ENCODE measurements at places on chromosomes 2 and 18.

- DNase-seq: no peak
These were observed 25.5 kb upstream of the CIB4 start for GRCh38 chr2:26666671-26667070.

GRCh38 chr2:105439141-105439540 is 40.3 kb upstream of the FHL2 start:
- no peak for DNase-seq

- no peak for DNase-seq
These were observed 25.3 kb downstream of the PREPL start for GRCh38 chr2:44335806-44336538.

GRCh38 chr2:225274751-225275150 is 124.8 kb upstream of the NYAP2 start:
- DNase-seq: no peak

GRCh38 chr2:53544871-53545558 is 222.6 kb upstream of the CHAC2 start:
- DNase-seq: no peak

- peak; percentile 7 for DNase-seq
These were observed 484 bp downstream of the AFF3 start for GRCh38 chr2:100141906-100142305.

DNA sequence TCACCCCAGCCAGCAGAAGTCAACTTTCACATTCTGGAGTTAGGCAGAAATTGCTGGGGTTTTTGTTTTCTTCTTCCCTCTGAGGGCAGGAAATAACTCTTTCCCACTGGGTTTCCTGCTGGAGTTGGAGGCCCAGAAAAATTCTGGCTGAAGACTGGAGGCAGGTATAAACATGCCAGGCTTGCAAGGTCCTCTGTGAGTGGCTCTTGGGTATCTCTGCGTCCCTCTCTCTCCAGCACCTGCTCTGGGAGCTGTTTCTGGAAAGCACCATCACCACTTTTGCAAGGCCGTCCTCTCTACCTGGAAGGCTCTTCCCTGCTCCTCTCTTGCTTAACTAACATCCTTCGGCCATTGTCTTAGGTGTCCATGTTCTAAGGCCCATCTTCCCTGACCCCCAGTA is 91.0 kb downstream of the MCFD2 start:
- no peak for DNase-seq

DNA sequence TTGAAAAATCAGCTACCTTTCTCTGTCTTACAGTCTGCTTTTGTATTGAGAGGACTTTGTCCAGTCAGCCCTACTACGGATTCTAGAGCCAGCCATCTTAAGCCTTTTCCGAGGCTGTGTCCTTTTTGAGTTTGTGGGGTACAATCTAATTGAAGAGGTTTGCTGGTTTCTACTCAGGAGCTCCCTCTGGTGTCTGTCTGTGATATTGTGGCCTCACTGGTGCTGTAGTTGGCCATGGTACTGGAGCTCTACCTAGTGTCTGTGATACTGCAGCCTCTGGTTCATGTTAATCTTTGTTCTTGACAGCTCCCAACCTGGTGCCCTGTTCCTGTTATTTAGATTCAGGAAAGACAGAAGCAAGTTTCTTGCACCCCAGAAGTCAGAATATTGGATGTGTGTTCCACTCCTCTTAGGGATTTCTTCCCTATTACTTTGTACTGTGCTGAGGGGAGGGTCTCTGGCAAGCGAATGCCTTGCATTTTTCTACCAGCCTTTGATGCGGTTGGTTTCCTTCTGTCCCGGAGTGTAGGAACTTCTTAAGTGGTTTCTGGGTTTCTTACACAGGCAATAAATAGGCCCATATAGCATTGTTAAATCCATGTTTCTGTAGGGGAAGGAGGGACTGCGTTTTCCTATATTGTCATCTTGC is 78.5 kb downstream of the ACSL3 start:
- DNase-seq: peak; percentile 81

DNA sequence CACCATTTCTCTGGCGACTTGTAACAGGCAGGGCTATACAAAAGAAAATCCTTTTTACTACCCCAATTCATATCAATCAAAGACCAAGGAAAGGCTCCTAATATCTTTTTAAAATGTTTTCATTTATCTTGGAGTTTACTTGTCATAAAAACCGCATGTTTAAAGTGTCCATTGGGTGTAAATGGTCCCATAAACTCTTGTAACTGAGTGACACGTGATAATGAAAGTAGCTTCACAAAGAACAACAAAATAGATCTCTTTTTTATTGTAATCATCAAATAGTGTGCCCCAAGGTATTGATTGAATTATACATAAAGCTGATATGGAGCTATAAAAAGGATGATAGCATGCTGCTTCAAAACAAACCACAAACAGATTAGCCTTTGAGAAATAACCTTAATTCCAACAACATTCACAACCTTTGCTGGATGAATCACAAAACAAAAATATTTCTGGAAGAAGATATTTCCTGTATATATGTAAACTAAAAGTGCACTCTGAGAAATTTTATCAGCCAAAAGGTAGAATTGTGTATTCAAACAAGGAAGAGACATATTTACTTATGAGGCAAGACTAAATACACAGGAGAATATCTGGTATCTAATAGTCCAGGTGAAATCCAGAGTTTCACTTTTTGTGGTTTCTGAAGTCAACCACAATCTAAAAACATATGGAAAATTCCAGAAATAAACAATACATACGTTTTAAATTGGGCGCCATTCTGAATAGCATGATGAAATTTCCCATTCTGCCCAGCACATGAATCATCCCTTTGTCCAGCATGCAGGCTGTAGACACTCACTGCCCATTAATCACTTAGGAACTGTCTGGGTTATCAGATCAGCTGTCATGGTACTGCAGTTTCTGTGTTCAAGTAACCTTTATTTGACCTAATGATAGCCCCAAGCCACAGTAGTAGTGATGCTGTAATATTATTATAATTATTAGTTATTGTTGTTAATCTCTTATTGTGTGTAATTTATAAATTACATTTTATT is 237.5 kb downstream of the PIK3C3 start:
- DNase-seq: no peak

DNA sequence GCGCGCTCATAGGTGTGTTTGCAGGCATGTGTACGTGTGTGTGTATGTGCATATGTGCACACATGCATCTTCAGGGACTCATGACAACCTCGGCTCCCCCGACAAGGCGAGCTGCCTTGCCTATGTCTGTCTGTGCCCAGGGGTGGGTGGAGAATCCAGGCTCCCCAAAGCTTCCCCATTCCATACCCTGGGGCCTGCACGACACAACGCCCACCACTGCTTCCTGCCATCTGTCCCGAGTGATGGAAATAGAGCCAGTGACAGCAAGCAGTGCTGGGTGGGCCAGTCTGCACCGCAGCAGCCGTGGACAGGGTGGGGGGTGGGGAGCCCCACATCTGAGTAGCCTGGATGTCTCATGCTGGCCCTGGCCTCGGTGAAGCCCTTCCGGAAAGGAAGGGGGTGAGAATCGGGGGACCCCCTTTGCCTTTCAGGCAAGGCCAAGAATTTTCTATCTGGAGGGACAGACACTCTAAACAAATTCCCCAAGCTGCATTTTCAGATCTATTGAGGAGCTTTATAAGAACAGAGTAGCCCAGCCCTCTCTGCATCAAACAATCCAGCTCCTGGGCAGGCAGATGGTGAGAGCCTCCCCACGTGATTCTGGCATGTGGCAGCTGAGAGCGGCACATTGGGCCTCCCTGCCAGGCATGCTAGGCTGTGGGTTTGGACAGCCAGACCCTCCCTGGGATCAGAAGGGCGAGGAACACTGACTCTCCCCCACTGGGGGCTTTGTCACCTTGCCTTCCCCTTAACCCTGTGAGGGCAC is 4.9 kb downstream of the KCNIP3 start:
- no peak for DNase-seq

DNA sequence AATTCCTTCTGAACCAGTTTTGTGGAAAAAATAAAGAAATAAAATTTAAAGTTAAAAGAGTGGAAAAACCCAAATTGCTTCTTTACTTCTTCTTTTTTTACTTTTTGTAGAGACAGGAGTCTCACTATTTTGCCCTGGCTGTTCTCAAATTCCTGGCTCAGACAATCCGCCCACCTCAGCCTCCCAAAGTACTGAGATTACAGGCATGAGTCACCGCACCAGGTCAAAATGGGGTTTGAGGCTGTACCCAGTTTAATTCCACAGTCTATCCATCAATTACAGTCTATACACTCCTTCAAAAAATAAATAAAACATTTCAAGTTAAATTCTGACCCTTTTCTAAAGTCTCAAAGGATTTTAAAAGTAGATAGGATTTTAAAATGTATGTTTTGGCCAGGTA is 120.3 kb downstream of the FAM161A start:
- DNase-seq: no peak

GRCh38 chr2:98175811-98176210 is 88.8 kb downstream of the VWA3B start:
- DNase-seq: no peak

DNA sequence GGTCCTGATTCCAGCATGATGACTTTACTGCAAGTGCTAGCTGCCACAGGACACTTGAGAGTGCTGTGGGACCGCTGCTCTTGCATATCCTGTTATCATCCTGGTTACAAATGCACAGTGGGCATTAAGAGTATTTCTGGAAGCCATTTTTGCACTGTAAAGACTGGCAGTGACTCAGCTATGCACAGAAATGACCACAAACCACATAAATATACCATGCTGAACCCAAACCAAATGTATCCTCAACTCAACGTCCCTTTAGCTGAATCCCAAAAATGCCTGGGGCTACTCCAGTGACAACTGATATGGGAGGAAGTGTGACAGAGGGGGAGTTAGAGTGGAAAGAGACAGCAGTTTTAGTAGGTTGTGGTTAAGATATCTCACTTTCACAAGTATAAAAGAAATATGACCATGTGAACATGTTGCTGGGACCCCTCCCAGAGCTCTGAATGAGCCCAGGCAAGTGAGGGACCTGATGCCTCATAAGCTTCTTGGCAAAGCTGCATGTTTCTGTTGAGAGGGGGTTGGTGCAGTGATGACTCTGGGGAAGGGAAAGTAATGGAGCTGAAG is 37.3 kb downstream of the RHBDD1 start:
- peak; percentile 39 for DNase-seq

- no peak for DNase-seq
These were observed 20.0 kb downstream of the SRBD1 start for GRCh38 chr2:45591073-45591472.

GRCh38 chr2:19532547-19533196 is 174.2 kb upstream of the OSR1 start:
- no peak for DNase-seq

DNA sequence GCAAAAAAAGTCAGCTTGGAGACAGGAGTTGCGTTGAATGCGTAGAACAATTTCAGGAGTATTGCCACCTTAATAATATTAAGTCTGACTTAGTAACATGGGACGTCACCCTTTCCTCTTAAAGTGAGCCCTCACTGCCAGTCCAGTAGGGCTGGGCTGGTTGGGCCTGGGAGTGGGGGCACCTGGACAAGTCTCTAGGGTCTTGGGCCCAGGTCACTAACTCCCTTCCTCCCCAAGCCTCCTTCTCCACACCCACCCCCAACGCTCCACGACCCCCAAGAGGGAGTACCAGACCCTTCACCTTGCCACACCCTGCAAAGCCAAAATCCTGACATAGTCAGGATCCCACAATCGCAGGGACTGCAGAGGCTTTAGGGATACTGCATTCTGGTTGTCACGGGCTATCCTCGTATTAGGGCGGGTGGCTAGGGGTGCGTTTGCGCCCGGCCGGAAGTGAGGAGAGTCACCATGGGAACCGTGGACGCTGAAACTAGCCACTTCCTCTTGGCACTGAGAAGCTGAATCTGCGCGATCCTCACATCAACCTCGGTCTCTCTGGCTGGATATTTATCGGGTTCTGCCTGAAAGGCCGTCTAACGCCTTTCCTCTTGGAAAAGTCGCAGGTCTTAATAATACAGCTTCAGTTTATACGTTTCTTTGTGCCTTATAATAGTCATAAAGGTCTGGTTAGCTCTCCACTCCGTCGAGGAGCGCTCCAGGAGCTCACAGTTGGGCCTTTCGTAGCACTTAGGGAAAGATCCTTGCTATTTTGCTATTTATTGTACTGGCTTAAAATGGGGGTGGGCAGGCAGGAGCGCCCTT is 10.3 kb upstream of the CXXC1 start:
- peak; percentile 80 for DNase-seq

DNA sequence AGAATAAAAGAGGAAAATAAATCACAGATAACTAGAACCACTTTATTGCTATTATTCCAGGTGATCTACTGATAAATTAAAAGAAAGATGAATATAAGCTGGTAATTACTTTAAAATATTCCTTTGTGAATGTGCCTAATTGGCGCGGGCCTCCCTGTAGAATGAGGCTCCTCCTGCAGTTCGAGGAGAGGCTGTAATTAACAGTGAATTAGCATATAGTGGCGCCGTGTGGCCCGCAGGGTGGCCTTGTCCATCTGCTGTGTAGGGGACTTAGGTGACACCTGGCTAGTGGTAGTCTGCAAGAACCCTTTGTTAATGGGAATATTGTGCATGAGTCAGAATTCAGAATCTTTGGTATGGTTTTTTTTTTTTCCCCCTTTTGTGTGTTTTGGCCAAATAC is 119.8 kb downstream of the AGAP1 start:
- DNase-seq: no peak

DNA sequence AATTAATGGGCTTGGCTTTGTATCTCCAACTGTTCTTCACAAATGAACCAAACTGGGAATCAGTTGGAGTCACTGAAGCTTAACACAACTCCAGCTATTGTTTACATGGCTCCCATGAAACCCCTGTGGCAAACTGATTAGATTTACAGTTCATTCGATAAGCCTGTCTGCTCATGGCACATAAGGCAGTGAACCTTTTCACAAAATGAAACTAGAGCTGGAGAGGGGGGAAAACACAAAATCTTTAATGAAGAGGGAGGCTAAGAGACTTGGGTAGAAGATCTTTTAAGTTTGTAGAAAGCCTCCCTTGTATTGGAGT is 11.6 kb upstream of the ITGA6 start:
- DNase-seq: no peak

- no peak for DNase-seq
These were observed 374.4 kb downstream of the PLCL1 start for GRCh38 chr2:198178766-198179165.

DNA sequence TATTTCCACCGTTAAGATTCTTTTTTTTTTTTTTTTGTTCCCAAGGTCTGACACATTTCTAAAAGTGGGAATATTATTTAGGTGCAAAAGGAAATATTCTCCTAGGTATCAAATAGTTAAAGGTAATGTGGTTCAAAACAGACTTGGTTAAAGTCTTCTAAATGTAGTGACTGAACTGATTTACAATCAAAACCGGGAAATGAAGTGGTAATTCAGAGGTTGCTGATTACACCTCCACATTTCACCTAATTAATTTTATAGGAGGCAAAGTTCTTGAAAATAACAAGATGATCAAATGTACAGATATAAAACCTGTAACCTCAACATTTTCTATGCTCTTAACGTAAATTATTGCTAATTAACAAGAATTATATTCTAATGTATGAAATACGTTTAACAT is 5.1 kb downstream of the BCL11A start:
- DNase-seq: no peak
